Non-pigmented ciliary epithelial cell (primary cell): ENCODE measurements at places on chromosomes 7 and 10.

- DNase-seq, result no peak
These were observed 70.3 kb downstream of the WDR37 start for GRCh38 chr10:1126461-1126860.

- DNase-seq, result no peak
These were observed 29.3 kb downstream of the ADRA2A start for GRCh38 chr10:111106081-111106480.

DNA sequence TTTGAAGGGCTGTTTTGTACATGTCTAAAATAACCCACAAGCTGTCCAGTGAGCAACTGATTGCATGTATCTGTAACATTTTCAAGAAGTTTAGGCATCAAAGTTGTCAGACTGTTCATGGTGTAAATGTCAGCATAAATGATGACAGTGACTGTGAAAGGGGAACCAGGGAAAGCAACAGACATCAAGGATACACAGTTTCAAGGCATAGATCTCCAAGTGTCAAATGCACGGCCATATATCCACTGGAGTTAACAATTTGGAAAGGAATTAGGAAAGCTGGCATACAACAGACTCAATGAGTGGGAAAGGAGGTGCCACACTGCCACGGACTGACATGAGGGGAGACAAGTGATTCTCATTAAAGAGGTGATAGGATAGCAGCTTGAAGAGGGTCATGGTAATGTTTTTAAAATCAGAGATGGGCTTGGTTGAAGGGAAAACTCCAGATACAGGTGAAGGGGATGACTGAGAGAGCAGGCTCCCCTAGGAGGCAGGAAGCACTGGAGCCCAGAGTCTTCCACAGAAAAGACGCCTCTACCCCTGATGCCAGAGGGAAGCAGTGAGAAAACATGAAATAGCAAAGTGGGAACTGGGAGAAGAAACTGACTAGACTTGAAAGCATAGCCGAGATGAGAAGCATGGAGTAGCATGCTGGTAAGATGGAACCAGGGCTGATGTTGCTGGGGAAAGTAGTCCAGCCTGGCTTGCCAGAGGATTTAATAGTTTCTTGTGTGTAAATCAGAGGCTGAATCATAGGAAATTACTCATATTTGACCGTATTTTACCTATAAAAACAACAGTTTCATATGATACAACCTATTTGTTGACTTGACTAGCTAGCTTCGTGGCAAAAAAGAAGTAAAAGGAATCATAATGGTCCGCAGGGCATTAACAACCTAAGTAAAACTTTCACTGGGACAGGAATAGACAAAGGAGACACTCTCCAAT, 18.6 kb downstream of the NSMCE4A start:
- DNase-seq, result peak; percentile 48

DNA sequence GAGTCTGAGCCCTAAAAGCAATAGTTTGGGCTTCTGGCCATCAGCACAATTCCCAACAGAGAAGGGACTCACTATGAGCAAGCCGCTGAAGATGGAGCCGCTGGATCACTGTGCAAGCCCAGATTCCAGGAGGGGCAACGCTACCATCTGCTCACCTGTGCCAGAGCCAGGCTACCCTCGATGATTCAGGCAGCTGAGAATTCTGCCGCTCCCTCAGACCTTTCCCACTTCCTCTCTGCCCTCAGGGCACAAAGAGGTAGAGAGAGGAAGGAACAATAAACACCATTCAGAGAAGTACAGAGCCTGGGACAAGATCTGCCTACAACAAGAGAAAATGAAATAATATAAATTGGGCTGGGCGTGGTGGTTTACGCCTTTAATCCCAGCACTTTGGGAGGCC, 98.1 kb downstream of the MYOF start:
- DNase-seq, result no peak

GRCh38 chr7:17654940-17655339, 285.4 kb downstream of the SNX13 start:
- no peak for DNase-seq

- DNase-seq, result no peak
These were observed at the start of gene NXPH1 for GRCh38 chr7:8433477-8434289. TSS of gene NXPH1 (plus strand) at chr7:8433609.

GRCh38 chr7:7821517-7821916, 103.1 kb upstream of the RPA3 start:
- no peak for DNase-seq

DNA sequence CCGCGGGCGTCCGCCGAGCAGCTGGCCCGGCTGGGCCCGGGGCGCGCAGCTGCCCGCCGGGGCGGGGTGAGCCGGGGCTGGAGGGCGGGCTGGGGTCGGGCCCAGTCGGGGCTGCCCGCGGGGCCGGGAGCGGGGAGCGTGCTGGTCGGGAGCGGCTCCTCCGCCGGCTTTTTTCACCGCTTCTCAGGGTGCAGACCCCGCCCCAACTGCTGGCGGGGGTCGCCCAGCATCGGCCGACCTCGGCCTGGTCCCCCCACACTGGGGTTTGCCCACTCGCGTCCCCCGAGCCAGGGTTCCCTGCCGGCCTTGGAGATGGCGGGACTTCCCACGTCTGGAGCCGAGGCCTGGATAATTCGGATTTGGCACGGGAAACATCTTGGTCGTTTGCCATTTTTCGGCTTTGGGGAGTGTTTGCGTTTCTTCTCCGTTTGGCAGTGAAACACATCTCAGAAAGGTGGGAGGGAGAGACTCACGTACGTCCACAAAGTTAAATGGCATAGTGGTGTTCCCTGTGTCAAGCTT, 432 bp downstream of the TMEM248 start:
- no peak for DNase-seq

GRCh38 chr10:122191936-122192541, 79.1 kb upstream of the BTBD16 start:
- DNase-seq, result no peak

- DNase-seq, result no peak
These were observed 493.3 kb upstream of the PODXL start for GRCh38 chr7:132049462-132050304.

GRCh38 chr10:3765146-3765545, 19.9 kb downstream of the KLF6 start:
- DNase-seq, result no peak

DNA sequence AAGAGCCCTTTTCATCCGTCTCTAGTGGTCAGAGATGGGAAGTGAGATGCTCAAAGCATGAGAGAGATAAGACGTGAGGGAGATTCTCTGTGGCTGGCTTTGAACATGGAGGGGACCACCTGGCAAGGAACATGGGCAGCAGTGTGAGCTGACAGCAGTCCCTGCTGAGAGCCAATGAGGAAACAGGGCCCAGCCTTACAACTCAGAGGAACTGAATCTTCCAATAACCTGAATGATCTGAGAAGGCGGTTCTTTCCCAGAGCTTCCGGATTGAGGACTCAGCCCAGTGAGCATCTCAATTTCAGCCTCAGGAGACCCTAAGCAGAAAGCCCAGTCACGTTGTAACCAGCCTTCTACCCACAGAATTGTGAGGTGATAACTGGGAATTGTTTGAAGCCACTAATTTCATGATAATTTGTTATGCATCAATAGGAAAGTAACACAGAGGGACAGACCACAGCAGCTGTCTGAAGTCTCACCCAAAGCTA, 33.9 kb upstream of the IKZF1 start:
- DNase-seq, result no peak
